ENCODE measurements at places on chromosomes 3 and 15.

GRCh38 chr3:183252973-183253527 is at the start of gene B3GNT5:
Gene B3GNT5, plus strand, starts transcription at chr3:183253253. Its CDS starts 16,546 bp downstream, at chr3:183269799.
- no peak for DNase-seq

DNA sequence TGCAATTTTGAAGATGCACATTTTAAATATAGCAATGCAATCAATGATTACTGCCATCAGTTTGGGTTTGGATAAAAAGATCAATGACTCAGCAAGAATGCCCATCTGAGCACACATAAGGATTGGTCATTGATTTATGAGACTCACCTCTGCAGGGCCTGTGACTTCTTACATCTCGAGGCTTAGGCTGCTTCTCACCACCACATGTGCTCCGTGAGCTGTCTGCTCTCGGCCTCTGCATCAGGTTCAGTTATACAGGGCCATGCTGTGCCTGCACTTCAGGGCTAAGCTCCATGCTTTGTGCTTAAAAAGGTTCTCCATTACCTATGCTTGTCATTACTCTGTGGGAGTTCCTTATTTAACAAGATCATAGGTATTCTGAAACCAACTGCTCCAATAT is 887.5 kb downstream of the DIPK2A start:
- no peak for DNase-seq

DNA sequence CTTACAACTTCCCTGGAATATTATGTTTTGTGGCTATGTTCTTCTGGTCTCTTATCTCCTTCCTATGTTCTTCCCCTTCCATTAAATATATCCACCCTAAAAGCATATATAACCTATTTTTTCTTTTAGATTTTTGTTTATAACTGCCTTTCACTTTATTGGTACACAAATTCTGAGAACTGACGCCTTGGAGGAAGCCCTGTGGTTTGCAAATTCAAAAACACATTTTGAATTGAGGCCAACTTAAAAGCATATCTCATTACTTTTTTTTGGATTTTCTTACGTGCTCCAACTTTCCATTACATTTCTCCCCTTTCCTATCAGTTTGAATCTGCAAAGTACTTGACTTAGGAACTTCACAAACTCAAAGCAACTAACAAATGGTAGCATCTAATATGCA is 15.3 kb upstream of the COLQ start:
- no peak for DNase-seq

GRCh38 chr3:9911863-9912262 is 5.0 kb upstream of the IL17RC start:
- DNase-seq, result no peak

- no peak for DNase-seq
Observed at GRCh38 chr3:45473841-45474240, 85.5 kb downstream of the LARS2 start.

- no peak for DNase-seq
Observed at GRCh38 chr15:63826528-63826927, 7.2 kb downstream of the HERC1 start.

GRCh38 chr3:99903869-99904268 is 86.2 kb downstream of the CMSS1 start:
- no peak for DNase-seq

- no peak for DNase-seq
Observed at GRCh38 chr15:53038655-53038941, 248.5 kb upstream of the ONECUT1 start.

DNA sequence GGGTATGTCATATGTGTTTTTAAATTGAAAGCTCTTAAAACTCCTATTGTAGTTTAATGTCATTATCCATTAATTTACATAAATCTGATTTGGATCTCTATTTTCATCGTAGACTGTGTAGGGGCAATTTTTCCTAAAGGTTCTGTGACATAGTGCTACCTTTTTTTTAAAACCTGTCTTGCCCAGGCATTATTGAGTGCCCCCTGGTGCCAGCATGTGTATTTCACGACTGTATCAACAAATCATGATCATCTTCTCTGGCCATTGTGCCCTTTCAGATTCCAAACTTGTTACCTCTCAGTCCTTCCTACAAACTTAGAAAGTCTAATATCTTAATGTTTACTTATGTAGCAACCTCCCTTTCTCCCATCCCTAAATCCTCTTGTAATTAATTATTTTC is 97.2 kb upstream of the FLNB start:
- DNase-seq, result no peak

- DNase-seq, result no peak
Observed at GRCh38 chr3:33034601-33035000, 62.3 kb downstream of the GLB1 start.

GRCh38 chr3:4908433-4909156 is 70.6 kb upstream of the BHLHE40 start:
- DNase-seq, result no peak

DNA sequence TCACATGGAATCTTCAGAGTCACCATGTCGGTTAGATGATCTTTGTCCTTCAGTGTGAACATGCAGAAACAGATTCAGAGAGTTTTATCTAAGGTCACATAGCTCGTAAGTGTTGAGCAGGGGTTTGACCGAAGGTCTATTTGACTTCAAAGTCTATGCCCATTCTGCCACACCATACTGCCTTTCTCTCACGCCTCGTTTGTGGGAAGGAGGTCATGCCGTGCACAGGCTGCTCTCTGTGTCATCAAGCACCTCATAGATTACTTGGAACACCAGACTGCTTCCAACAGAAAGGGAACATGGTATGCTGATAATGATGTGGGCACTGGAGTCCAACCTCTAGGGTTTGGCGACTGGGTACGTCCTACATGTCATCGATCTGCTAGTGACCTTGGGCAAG is 128.8 kb downstream of the SV2B start:
- no peak for DNase-seq

GRCh38 chr15:60526127-60526616 is 47.2 kb upstream of the ICE2 start:
- no peak for DNase-seq

- no peak for DNase-seq
Observed at GRCh38 chr3:85864896-85865295, 906.1 kb downstream of the CADM2 start.

DNA sequence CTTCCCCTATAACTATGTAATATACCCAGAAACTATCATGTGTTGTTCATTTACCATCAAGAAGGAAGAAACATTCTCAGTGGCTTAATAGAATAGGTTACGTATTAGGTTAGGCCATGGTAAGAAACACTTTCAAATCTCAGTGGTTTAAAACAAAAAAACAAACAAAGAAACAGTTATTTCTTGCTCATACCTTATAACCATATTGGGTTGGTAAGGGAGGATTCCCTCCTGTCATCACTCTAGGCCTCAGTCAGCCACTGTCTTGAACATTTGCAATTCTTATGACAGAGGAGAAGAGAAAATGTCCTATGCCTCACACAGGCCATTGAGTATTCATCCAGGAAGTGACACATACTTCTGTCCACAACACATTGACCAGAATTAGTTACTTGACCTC is 727.7 kb upstream of the NECTIN3 start:
- DNase-seq, result no peak

- DNase-seq, result no peak
Observed at GRCh38 chr15:45701108-45701507, 66.3 kb downstream of the SQOR start.

DNA sequence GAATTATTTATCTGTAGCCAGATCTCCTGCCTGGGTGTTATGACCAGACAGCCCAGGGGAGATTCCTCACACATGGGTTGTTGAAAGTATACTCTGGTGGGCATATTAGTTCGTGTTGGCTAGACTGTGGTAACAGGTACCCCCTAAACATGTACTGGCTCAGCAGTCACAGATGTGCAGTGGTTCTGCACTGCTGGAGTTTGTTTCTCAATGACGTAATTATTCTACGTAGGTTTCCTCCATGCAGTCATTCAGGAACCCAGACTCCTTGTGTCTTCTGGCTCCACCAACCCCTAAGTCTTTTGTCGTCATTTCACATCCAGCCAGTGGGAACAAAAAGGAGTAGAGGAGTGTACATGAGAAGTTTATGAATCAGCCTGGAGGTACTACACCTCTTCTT is 16.2 kb downstream of the LSM3 start:
- no peak for DNase-seq

DNA sequence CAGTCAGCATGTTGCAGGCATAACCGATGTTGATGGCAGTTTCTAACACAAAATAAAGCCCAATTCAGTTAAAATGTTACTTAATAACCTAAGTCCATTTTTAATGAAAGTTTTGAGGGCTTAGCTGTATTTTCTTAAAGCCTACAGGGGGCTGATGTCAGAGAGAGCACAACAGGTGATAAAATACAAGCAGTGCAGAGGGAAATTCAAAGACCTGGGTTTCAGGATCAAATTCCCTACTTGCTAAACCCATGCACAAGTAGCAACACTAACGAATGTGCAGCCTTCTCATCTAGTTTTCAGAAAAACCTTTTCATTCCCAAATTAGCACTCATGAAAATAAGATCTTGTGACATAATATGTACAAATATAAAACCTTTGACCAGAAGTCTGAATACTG is 202.0 kb downstream of the ATP8B4 start:
- no peak for DNase-seq

DNA sequence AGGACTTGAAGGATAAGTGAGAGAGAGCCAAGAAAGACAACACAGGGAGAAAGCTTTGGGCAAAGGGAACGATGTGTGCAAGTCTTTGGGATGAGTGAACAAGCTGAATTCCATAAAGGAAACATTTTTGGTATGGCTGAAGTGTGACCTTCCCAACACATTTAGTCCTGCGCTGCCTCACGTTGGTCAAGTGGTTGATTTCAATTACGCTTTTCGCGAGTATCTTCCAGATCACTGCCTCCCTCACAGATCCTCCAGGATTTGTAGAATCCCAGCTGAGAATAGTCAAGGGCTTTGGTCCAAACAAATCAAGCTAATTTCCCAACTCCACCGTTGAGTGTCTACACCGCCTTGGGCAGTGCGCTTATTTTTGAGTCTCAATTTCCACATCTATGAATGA is 338.4 kb upstream of the ADAMTS9 start:
- no peak for DNase-seq

DNA sequence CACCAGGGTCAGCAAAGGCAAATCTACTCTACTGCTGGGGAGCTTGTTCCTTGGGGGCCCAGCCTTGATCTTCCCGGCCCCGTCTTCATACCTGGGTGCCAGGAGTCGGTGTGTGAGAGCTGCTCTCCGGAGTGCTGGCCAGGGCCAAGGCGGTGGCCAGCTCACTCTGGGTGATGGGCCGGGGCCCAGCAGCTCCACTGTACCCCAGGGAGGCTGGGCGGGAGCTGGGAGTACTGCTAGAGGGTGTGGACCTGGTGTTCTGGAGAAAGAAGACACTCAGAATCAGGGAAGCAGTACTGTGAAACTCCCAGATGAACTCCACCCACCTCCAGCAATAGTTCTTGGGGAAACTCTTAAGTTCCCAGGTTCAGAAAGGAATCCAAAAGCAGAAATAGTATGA is 11.9 kb downstream of the UBL7 start:
- no peak for DNase-seq

- no peak for DNase-seq
Observed at GRCh38 chr3:113185194-113185835, 26.0 kb upstream of the BOC start.

DNA sequence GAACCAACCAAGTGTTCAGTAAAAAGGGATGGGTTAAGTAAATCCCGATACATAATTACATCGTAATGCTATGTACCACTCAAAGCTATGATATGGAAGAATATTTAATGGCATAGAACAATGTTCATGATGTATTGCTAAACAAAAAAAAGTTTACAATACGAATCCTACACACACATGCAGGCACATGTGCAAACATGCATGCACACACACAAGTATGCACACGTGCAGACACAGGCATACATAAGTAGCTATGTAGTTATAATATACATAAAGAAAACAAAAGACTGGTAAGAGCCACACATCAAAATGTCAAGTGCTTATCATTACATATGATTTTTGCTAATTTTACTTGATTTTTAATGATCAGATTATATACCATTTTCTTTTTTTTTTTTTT is 74.2 kb downstream of the ARRDC4 start:
- peak; percentile 13 for DNase-seq

DNA sequence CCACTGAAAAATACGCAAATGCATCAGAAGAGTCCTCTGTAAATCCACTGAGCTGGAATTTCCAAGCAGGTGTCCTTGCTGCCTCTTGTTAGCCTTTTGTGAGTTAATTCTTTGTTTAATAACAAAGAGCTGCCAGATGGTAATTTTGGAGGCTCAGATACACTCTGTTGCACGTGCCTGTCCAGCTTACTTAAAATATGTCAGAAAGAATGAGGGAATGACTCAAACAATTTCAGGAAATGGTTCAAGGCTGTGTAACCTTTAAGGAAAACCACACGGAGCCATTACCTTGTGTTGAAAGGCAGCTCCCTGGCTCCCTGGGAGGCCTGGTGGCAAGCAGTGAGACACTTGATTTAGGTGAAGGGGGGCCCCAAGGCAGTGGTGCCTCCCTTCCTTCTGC is 302.2 kb upstream of the CTDSPL start:
- DNase-seq, result no peak

DNA sequence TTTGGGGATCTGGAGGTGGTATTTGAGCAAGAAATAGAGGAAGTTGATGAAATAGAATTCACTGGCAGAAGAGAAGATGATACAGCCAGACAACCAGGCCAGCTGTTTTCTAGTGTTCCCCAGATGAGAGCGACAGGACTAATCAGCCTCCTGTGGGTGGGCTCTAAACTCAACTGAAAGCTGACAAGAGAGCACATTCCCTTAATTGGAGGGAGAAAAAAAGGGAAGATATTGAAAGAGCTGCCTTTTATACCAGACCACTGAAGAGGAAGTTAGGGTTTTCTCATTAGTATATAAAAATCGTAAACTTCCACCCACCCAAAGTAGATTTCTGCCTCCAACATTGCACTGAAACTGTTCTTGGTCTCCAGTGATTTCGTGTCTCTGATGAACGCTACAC is 6.5 kb upstream of the TM4SF19 start:
- DNase-seq, result no peak

DNA sequence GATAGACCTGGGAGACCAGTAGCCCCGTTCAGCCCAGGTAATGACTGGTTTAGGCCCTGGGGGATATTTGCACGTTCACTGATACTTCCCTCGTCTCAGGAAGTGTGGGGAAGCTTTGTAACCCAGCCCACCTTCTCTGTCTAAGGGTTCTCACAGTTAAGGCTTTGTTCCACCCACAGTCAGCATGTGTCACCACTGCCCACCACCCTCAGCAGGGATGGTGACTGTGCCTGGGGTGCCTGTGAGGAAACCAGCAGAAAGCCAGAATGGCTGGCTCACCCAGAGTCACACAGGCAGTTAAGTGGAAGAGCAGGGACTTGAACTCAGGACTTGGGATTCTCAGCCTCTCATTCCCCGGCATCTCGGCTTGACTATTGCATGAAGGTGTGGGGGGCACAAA is 5.2 kb downstream of the KBTBD13 start:
- no peak for DNase-seq

- DNase-seq, result no peak
Observed at GRCh38 chr3:156826896-156827882, 1.0 kb downstream of the LEKR1 start.

Measured in keratinocyte (primary cell).